ENCODE measurements at places on chromosomes 7 and 10.
A peak's percentile ranks its signal among the peaks of the same experiment; 100 is the strongest.

DNA sequence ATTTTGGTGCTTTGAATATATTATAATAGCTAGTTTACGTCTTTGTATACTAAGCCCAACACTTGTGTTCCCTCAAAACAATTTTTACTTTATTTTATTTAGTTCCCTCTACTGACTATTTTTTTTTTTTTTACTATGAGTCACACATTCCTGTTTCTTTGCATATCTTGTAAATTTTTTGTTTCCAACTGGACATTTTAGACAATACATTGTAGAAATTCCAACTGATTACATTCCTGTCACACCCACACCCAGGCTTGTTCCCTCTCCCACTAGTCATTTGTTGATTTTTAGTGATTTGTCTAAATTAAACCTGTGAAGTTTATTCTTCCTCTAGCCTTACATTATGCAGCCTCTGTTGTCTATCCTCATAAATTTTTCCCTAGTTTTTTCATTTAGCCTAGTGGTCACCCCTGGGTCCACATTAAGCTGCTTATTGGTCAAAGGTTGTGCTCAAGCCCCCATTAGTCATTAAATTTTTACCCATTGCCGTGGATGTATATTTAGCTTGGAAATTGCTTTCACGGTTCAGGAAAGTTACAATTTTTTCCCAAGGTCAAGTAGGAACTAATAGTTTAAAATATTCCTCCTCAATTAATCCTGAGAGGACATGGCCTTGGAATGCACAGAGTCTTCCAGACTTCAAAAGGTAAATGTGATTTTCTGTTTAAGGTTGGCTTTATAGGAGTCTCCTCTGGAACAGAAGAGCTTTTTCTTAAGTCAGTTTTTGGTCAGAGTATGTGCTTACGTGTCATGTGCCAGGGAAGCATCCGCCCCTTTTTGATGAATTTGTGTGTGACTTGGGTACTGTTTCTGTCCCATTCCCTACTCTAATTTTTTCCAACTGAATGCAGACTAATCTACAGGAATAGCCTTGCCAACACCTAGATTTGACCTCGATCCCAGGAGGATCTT lies 207.6 kb upstream of the TMEM72 start:
- no peak for DNase-seq

DNA sequence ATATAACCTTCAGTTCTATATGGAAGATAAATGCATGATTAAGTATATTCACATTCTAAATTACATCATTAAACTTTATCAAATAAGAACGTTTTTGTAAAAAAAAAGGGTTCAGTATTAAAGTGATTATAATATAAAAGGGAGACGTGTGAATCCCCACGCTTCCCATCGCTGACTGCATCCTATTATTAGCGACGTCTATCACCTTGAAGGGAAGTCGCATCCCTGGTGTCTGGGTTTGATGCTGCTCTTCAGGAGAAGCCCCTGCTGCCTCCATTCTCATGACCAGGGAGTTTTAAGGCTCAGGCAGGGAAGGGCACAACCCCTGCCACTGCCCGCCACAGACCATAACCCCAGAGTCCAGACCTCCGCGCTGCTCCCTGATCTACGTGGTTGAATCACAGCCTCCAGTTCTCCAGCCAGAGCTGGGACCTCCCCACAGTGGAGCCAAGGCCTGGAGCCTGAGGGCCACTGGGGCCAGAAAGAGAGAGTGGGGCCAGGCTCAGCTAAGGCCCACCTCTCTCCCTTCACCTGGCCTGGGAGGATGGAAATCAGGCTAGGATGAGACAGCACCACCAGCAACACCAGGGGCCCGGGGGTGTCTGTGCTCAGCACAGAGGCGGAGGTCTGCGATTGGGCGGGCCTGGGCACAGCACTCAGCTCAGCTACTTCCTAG lies 130.6 kb downstream of the TCERG1L start:
- DNase-seq: no peak

- DNase-seq: no peak
Observed at GRCh38 chr7:134042307-134042706, 84.8 kb upstream of the LRGUK start.

DNA sequence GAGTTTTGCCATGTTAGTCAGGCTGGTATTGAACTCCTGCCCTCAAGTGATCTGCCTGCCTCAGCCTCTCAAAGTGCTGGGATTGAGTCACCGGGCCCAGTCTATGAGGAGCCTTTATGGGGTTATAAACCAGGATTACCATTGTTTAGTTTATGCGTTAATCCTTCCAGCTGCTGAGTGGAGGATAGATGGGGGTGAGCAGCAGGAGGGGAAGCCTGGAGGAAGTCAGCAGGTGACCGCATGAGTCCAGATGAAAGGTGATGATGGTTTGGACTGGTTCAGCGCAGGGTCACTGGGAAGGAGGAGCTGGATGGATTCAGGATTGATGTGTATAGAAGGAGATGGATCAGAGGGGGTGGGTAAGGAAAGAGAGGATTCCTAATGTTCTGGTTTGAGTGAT lies 197.1 kb downstream of the ADAM12 start:
- DNase-seq: no peak

DNA sequence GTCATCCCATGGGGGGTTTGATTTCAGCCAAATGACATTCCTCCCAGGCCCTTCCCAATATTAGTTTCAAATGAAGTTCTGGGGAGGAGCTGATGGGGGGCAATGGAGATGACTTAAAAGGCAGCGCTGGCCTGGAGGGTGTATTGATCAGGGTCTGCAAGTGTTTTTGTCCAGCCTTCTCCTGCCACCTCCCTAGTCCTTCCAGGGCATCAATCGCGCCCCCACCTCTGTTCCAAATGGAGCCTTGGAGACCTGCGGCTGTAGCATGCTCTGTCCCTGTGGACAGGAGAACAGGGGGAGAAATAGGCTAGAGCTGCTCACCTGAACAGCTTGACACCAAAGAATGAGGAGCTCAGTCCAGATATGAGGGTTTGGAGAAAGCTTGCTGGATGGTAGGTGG lies 386.8 kb upstream of the PODXL start:
- no peak for DNase-seq

DNA sequence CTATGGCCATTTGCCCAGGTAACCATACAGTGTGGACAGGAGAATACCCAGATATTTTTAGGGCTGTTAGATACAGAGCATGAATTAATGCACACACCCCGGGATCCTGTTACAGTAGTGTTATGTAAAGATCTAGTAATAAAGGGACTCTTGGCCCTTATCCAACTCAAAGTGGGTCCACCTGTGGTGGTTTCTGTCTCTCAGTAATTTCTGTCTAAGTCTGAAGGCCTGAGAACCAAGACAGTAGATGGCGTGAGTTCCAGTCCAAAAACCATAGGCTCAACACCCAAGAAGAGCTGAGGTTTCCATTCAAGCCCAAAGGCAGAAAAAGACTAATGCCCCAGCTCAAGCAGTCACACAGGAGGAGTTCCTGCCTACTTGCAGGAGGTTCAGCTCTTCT lies 277.7 kb downstream of the ZEB1 start:
- no peak for DNase-seq

DNA sequence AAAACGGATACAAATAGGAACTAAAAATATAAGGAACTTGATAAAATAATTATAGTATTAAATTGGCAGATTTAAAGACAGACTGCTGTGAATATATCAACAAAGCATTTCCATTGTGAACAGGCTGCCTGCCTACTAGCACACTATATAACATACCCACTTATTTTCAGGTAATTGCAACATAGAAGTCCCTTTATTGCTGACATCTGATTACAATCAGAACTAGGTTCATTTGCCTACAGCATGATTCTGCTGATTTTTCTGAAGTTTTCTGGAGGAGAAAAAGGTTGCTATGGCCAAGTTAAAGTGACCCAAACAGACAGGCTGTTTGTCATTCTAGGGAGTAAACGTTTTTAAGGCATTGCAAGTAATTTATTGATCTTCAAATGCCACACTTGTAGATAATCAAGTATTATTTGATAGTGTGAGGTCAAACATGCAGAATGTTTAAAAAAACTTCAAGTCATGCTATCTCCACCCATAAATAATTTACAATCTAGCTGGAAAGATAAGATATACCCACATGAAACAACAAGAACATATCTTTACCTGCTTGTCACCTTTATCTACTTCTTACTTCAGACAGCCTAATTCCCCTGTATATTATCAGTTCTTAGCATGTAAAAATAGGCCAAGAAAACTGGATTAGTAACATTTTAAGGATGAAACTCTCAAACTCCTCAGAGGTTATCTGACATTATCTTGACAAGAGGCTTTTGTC lies 40.5 kb downstream of the MTPN start:
- no peak for DNase-seq

GRCh38 chr7:123660514-123661354 lies 5.1 kb downstream of the LMOD2 start:
- peak; percentile 35 for DNase-seq

DNA sequence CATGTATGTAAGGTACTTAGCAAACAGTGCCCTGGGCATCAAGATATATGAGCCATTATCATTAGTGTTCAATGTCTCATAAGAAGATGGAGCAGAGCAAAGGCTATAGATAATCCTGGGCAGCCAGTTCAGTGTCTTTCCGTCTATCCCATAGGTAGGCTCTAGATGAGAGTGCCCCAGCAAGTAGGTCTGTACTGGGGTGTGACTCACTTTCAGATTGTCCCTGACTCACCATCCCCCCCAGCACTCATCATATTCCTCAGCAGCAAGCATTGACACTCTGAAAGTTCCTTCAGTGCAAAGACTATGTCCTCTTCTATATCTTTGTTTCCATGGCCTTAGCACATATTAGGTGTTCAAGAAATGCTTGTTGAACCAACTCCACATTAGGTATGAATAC lies 20.0 kb upstream of the FAM204A start:
- no peak for DNase-seq

DNA sequence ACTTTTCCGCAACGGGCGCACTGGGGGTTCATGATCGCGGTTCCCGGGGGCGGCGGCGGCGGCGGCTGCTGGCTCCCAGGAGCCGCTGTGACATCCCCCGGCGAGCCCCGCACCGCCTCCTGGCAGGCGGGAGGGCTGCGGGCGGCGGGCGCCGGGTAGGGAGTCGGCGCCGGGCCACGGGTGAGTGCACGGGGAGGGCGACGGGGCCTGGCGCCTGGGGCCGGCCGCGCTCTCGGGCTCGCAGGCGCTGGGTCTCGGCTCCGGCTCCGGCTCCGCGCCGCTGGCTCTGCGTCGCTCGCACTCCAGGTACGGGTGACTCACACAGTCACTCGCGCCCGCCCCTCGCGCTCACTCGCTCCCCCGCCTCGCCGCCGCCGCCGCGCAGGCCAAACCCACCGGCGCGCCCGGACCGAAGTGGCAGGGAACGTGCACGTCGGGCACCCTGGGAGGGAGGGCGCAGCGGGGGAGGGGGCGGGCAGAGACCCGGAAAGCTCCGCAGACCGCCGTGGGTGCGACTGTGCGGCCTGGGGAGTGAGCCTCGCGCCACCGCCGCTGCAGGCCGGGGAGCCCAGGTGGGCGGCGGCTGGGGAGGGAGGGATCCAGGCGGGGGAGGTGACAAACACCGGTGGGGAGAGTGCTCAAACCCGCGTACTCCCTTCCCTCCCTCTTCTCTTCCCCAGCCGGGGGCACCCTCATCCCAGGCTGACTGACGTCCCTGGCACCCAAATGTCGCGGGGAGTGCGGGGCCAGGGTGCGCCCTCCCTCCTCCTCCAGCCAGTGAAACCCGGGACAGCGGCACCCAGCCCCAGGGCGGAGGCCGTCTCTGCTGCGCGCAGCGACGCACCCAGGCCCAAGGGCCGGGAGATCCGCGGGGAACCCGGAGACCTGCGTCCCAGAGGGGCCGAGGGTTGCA lies 276.9 kb upstream of the NEBL start:
- no peak for DNase-seq

DNA sequence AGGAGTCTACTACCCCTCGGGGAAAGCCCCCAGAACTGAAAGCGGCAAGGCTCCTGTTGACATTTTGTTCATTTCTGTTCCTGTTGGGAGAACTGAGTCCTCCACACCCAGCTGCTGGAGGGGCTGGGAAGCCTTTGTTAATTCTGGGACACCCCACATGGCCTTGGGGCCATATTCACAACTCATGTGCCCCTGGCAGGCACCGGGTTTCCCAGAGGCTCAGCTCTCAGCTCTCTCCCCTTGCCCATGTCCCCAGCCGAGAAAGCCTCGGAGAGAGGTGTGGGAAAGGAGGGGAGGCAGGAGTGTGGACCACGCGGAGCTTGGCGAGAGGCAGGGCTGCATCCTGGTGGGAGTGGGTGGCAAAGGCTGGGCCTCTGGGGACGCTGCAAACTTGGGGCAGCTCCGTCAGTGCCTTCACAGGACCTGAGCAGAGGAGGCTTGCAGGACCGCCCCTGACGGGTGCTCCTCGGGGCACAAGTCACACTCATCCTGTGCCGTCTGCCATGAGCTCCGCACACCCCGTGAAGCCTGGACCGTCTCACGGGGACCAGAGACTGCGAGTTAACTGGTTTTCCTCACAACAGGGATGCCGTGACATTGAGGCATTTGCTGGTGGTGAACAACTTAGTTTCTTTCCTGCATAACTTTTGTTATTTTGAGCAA lies 140.9 kb downstream of the DNAJB6 start:
- no peak for DNase-seq

GRCh38 chr7:66247380-66248078 lies 42.4 kb downstream of the TPST1 start:
- no peak for DNase-seq

- peak; percentile 65 for DNase-seq
Observed at GRCh38 chr7:36473454-36474282, 84.0 kb downstream of the ANLN start.

DNA sequence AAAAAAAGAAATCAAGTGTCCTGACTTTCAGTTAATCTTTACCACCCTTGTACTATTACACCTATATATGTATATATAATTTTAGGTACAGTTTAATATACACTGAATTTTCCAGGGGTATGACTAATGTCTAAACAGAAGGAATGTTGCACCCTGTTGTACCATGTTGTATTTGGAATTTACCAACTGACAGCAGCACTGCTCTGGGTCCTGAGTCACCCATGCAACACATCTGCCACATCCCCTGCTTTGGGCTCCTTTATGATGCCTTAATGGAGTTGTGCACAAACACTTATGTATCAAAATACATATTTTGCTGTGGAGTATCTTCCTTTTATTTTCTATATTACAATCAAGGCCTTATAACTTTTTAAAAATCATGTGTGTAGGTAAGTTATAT lies 21.2 kb downstream of the YAE1 start:
- no peak for DNase-seq

- no peak for DNase-seq
Observed at GRCh38 chr10:14056610-14057332, 274.0 kb downstream of the FRMD4A start.

GRCh38 chr7:77649716-77650349 lies 46.4 kb upstream of the RSBN1L start:
- DNase-seq: no peak

DNA sequence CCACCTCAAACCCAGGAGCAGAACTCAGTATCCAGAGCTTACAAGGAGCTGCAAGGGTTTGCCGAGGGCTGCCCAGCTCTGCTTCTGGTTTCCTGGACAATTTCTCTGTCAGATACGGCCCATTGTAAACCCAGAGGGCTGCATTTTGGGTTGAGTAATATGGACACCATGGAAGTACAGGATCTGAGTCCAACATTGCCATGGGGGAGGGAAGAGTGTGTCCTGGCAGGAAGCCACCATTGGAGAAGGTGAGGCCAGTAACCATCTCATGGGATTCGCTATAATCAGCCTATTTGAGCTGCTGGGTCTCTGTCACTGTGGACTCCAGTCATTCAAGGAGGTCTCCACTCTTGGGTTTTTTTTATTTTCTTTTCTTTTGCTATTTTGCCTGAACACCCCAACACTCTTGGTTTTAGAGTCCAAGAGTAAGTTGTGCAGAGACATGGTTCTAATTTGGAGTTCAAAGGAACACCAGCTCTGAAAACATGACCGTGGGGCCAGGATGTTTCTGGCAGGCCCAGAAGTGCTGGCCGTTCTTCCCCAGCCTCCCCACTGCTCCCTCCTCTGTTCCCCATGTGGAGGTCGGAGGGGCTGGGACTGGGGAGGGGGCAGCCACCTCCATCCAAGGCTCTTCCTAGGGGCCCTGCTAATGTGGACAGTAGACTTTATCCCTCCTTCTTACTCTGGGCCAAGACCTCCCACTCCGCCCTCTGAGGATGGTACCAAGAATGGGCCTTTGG lies 46.2 kb downstream of the CHST3 start:
- DNase-seq: no peak
